ENCODE measurements at places on chromosomes 4 and X.

DNA sequence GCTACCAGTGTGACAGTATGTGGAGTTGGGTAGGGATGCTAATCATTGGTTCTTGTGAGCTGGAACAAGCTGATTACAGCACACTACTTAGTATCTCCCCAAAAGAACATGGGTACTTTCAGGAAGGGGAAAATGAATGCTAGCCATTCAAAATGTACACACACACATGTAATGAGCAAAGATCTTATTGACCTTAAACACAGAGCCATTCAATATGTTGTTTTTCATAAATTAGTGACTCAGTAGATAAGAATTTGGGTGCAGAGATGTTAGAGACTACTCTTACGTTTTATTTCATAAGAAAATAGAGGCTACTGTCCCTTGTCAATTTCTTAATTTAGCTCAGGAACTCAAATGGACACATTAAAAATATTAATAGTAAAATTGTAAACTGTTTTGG is 509.5 kb upstream of the ATOH1 start:
- no peak for DNase-seq

- DNase-seq: no peak
These were observed 72.6 kb downstream of the GATB start for GRCh38 chr4:151688003-151688784.

DNA sequence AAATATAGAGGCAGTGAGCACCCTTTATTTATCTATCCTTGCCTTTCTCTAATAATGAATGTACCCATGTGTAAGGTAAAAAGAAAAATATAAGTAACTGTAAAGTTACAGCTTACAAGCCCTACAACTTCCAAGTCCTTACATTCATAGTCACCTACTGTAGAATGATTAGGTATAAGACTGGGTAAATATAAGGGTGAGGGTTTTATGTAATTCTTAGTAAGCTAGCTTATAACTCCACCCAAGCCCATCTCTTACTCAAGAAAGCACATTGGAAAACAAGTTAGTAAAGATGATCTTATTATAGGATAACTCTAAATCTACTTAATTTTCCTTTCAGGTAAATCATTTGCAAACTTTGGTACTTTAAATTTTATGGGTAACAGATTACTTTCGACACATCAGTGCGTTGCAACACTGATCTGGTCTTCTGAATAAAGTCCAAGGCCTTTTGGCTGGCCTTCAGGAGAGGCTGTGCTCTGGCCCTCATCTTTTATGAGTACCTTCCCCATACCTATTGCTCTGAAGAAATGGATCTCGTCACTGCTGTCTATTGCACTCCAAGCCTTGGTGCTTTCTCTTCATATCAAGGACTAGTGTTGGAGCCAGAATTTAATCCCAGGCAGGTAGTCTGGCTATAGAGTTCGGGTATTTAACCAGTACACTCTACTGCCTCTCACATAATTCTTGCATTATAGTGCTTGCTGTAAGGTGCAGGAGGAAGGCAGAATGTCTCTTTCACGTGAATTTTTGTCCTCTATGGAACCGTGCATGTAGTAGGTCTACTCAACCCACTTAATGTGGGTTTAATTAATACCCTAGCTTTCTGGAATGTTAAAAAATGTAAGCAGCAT is 443.6 kb upstream of the AR start:
- DNase-seq: no peak

DNA sequence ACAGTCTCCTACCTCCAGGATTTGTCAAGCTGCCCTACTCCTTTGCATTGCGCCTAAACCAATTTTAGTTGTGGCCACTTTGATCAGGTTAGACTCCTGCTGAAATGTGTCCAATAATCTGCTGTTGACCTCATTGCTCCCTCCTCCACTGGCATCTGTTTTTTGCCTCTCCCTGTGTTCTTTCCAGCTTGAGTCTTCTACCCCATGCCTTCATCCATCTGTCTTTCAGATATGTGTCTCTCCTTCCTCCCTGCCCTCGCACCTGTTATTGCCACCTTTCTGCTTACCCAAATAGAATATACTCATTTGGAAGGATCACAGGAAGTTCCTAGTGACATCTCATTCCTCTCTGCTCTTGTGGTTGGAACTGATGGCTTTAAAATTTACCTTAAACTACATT is 366.6 kb upstream of the CLNK start:
- no peak for DNase-seq

- no peak for DNase-seq
These were observed 49.7 kb downstream of the HTT start for GRCh38 chr4:3124070-3124767.

DNA sequence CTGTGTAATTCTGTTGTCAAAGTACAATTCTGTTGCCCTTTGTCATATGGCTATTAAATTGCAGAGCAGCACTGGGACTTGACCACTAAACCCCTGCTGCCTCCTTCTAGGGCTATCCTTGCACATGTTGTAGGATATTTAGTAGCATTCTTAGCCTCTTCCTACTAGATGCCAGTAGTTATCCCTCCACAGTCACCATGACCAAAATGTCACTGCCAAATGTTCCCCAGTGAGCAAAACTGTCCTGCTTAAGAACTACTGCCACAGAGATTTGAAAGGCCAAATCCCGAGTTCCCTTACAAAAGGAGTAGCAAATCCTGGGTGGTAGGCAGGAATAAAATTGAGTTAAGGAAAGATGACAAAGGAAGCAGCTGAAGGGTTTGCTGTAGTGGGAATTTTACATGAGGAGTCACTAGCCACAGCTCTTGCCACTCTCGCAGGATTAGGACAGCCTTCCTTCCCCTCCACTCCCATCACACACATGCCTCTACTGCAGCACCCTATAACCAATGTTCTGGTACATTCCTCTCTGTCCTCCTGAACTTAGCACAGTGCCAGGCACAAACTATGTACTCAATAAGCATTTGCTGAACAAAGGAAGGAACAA is 8.4 kb downstream of the APBB2 start:
- DNase-seq: no peak

DNA sequence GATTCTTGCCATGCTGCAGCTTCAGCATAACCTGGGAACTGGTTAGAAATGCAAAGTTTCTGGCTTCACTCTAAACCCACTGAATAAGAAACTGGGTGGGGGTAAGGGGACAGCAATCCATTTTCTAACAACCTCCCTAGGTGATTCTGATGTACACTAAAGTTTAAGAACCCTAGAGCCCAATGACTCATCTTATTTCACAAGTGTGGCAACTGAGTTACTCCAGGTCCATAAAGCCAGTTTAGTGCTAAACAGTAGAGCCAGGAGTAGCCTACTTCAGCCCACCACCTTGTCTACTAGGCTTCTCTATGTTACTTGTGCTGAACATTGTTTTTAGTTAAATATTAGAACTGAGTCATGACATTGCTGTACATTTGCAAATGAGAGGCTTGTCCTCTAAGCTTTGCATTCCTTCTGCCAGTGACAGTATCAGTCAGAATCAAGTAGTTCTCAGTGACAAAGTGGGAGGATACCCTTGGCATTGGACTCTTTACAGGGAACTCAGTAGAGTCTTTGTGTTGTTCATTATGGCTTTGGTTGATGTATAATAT is 518.0 kb downstream of the RPA4 start:
- no peak for DNase-seq
